ENCODE measurements at places on chromosomes 6 and 20.

GRCh38 chr6:137761072-137761471 is 106.0 kb upstream of the TNFAIP3 start:
- no peak for DNase-seq

DNA sequence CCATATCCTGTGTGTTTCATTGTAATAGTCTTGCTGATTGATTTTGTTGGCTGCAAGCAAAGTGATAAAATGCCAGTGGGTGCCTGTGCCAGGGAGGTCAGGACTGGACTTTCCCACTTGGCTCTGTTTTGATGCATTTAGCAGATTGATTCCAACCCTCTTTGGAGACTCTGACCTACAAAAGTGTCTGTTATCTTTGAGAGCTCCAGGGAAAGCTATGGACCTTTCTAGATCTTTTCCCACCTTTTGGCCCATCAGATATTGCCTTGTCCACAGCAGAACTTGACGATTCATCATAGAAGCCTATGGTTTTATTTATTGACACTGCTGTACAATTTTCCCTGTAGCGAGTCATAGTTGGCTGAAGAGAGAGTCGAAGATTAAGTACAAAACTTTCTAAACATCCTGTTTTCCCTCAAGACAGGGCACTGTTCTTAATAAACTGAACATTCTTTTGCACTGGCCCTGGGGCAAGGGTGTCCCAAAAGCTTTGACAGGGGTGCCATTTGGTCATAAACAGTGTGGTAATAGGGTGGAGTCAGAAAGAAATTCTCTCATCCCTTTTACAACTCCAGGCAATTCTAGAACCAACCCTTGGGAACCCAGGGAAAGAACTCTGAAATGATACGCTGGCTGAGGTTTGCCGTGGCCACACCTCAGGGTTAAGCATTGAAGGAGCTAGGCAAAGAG is 53.7 kb downstream of the E2F3 start:
- DNase-seq = no peak

DNA sequence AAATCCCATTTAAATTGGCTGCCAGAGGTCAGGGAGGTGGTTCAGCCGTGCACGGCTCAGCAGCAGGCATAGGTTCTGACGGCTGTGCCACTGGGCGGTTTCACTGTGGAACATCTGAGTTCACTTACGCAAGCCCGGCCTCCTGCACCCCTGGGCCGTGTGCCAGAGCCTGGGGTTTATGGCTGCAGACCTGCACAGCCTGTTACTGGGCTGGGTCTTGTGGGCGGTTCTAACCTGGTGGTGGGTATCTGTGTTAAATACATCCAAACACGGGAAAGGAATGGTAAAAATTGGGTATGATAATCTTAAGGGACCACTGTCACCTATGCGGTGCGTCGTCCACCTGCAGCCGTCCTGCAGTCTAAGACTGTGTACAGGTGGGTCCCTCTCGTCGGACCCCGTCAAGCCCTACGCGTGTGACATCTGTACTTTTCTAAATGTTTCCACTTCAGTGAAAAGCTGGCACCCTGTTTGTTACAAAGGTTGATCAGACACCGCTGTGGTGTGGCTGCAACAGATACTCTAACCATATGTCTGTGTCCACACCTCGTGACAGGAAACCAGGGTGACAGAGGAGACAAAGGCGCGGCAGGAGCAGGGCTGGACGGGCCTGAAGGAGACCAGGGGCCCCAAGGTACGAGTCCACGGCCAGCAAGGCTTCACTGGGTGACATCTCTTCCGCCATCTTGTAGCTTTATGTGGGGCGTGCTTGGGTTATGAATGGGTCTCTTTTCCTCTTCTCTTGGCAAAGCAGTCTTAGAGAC is 21.5 kb downstream of the COL9A3 start:
- DNase-seq = no peak

DNA sequence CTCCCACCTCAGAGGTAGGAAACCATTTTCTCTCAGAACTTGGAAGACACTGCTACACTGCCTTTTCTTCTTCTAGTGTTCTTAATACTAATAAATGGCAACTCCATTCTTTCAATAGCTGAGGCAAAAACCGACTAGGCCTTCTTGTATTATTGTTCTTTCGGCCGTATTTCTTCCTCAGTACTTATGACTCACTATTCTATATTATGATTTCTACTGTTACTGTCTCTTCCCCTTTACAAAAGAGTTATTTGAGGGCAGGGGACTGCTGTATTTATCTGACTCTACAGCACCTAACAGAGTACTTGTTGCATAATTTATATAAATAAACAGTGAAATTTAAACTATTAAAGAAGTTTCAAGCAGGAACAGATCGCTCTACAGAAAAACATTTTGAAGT is 3.1 kb downstream of the DNAAF9 start:
- DNase-seq = no peak

DNA sequence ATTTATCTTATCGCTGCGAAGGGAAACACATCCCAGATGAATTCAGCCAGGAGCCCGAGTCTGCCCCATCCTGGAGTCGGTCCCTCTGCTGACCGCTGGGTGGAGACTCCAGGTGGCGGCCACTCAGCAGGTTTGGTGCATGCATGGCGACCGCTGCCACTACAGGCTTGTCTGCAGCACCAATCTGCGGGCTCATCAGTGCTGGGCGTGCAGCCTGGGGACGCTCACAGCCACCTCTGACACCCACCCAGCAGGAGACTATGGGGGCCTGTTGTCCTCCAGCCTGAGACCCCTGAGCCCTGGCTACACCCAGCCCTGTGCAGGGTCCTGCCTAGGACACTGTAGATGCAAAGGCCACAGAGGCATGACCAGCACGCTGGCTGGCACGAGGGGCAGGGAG is 40.5 kb upstream of the GATA5 start:
- no peak for DNase-seq

DNA sequence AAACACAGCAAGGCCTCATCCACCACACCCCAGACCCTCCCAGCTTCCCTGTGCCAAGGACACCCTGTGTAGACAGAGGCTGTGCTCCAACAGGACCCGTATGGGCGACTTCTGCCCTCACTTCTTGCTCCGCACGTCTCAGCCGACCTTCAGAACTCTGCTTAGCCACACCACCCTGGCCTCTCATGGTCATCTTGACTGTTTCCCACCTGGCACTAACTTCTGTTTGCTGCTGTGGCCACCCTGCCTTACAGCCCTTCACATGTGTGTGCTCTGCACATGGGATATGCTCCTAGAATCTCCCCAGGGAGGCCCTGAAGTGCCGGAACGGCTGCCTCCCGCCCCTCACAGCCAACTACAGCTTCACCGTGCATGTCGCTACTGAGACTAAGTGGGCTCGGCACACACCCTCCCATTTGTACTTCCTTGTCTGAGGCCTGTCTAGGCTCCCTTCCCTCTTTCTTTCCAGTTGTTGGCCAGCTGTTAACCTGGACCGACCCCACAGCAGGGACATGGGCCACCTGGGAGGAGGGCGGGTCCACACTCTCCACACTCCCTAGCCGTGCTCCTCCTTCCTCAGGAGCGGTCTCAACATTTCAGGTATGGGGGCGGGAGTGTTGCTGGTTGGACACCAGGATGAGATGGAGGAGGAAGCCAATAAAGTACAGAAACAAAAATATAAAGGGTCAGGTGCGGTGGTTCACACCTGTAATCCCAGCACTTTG is 69.6 kb downstream of the PYGB start:
- no peak for DNase-seq
